ENCODE measurements at places on chromosomes 6 and 20. TPM values are rescaled to one million over a fixed set of nuclear protein-coding genes. Genes with fewer than 3 reads are reported as not detected.

DNA sequence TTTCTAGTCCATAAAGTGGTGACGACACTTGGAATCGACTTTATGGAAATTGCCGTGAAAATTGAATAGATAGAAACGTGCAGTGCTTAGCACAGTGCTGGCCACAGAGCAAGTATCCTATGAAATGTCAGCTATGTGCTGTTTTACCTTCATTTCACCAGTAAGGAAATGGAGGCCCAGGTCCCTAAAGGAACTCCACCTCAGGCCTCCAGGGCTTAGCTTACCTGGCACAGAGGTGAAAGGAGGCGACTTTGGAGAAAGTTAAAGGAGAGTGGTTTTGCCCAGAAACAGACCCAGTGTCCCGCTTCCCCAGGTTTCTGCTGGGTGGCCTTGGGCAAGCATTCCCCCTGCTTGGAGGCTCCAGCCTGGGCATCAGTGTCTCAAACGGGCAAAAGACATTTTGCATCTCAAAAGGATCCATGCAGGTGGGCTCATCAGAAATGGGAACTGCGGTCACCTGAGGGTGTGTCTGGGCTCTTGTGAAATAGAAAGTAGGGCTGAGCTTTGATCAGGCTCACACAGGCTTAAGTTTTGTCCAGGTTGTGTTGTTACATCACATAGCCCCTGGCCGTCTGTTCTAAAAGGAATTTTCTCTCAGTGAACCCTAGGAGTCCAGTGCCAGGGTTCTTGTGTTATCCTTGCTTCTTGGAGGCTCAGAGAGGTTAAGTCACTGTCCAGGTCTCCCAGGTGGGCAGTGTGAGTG, 6.8 kb upstream of the TULP1 start:
- H3K36me3 ChIP-seq, result no peaks in the 10 kb centered on the region
- H3K27me3 ChIP-seq, result no peaks in the 10 kb centered on the region
- H3K4me3 ChIP-seq, result no peak overlapping the region
- no peak overlapping the region for H3K27ac ChIP-seq
- DNase-seq, result no peak

- H3K4me3 ChIP-seq, result no peak overlapping the region
- H3K36me3 ChIP-seq, result no peaks in the 10 kb centered on the region
- no peak overlapping the region for H3K27ac ChIP-seq
- no peaks in the 10 kb centered on the region for H3K4me1 ChIP-seq
- DNase-seq, result no peak
Measured at GRCh38 chr6:101486726-101487125, 93.2 kb downstream of the GRIK2 start.

GRCh38 chr6:84808491-84809061, 44.2 kb upstream of the TBX18 start:
- no peaks in the 10 kb centered on the region for H3K27me3 ChIP-seq
- no peak overlapping the region for H3K4me3 ChIP-seq
- H3K36me3 ChIP-seq, result no peaks in the 10 kb centered on the region

DNA sequence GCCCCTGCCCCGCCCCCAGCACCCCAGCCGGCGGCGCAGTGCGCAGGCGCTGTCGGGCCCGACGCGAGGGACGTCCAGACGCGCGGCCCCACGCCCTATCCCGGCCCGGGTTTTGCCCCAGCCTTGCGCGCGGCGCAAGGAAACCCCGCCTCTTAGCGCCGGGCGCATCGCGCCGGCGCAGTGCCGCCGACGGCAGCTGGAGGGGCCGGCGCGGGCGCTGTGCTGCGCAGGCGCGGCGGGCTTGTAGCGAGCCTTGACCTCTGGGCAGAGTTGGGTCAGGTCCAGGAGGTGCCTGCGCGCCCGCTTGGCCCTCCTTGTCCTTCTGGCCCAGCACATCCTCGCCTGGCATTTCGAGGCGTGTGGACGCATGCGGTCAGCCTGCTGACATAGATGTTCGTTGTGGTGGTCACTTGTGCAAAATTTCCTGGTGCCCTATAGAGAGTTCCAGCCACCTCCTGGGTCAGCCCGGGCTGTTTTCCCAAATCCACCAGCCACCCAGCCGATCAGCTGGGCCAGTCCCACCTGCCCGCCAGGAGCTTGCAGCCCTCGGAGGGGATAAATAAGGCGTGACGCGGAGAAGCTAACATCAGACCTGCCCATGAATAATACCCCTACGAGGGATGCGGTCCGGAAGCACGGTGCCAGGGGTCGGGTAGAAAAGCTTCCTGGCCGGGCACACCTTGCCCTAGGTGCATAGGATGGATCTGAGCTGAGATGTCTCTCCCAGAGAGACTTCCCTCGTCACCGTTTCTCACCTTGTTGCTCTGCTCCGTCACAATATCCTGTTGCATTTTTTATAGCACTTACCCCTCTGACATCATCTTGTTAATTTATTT, 428 bp upstream of the PRELID3B start:
- H3K4me1 ChIP-seq, result peaks cover 16% of the 10 kb centered on the region
- peak; percentile 59 for DNase-seq
- no peaks in the 10 kb centered on the region for H3K36me3 ChIP-seq
- H3K27ac ChIP-seq, result peak overlapping the region; percentile 57
- H3K27me3 ChIP-seq, result no peaks in the 10 kb centered on the region

- DNase-seq, result no peak
- H3K27ac ChIP-seq, result no peak overlapping the region
- no peaks in the 10 kb centered on the region for H3K27me3 ChIP-seq
- no peaks in the 10 kb centered on the region for H3K36me3 ChIP-seq
- no peak overlapping the region for H3K4me3 ChIP-seq
Measured at GRCh38 chr6:22600059-22600458, 30.7 kb downstream of the HDGFL1 start.

- no peaks in the 10 kb centered on the region for H3K36me3 ChIP-seq
- DNase-seq, result no peak
- H3K4me3 ChIP-seq, result no peak overlapping the region
- H3K27ac ChIP-seq, result no peak overlapping the region
- H3K4me1 ChIP-seq, result no peaks in the 10 kb centered on the region
Measured at GRCh38 chr20:59577809-59578435, 26.4 kb upstream of the PHACTR3 start.

- H3K4me1 ChIP-seq, result peaks cover 19% of the 10 kb centered on the region
- no peak overlapping the region for H3K4me3 ChIP-seq
- DNase-seq, result no peak
Measured at GRCh38 chr6:112214739-112215269, 39.6 kb downstream of the LAMA4 start.

GMEB2 gene
- 14.7 TPM for total RNA-seq

PLA2G7 gene
- 0.27 TPM for total RNA-seq

DDAH2 gene
- 136 TPM for total RNA-seq

HLA-DRA gene
- 342 TPM for total RNA-seq

BPI gene
- total RNA-seq, result 4.1 TPM

Data from thoracic aorta (tissue), 2 donors.